ENCODE measurements at places on chromosomes 3 and 15. TPM values are rescaled to one million over a fixed set of nuclear protein-coding genes. Genes with fewer than 3 reads are reported as not detected.
A peak's percentile ranks its signal among the peaks of the same experiment; 100 is the strongest.

GRCh38 chr3:138908846-138909245 is 38.1 kb downstream of the FOXL2 start:
- no peak overlapping the region for H3K4me3 ChIP-seq
- no peaks in the 10 kb centered on the region for H3K27me3 ChIP-seq
- no peak overlapping the region for H3K27ac ChIP-seq
- no peak for DNase-seq
- H3K36me3 ChIP-seq = no peaks in the 10 kb centered on the region

DNA sequence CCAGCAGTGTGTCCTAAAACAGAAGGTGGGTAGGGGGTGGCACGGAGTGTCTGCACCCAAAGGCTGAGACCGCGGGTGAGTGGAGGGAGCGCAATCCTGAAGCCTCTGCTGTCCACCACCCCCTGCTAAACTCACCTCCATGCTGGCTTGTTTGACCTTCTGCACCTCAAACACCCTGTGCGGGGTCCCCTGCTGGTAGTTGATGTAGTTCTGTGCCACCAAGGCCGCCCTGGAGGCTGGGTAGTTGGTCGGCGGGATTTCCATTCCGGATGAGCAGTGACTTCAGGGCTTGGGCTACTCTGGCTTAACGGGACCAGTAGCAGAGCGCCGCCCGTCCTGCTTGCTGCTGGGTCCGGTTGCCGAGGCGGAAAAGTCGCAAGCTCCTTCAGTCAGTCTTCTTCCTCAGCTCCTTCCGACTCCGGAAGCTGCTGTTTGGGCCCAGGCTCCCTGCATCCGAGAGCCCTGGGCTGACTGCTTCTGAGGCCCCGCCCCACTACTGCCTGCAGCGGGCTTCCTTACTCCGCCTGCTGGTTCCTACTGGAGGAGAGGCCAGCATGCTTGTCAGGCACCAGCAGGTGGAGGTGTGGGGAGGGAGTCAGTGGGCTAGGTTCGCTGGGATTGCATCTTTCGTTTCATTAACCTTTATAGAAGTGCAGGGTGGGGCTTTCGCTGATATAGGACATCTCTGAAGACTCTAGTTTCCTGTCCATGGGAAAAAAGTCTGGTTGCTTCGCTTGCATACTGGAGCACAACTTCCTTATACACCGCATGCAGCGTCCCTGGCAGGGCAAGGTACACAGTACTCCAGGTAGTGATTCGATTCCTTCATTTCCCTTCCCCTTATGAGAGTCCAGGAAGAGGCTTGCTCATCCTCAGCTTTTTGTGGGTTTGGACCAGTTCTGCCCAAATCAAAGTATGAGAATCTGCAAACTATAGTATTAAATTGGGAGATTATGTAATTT is at the start of gene LXN:
Gene LXN (minus strand): TSS at position 434 of the 962 bp plus-strand sequence. CDS start 170 bp downstream, at position 264.
- peak within 1 kb of the TSS; percentile 81 for H3K27ac ChIP-seq
- peak within 1 kb of the TSS; percentile 53 for H3K4me3 ChIP-seq
- peak; percentile 92 for DNase-seq
- H3K27me3 ChIP-seq = no peaks in the 10 kb centered on the region
- no peaks in the 10 kb centered on the region for H3K36me3 ChIP-seq
- no peaks in the 10 kb centered on the region for H3K4me1 ChIP-seq

SLC22A14 gene
- polyA plus RNA-seq = 0.15 TPM

GRCh38 chr3:14152233-14152962 is 26.0 kb downstream of the XPC start:
- no peak overlapping the region for H3K4me3 ChIP-seq
- peaks cover 21% of the 10 kb centered on the region for H3K36me3 ChIP-seq
- H3K27ac ChIP-seq = no peak overlapping the region
- H3K4me1 ChIP-seq = no peaks in the 10 kb centered on the region
- no peaks in the 10 kb centered on the region for H3K27me3 ChIP-seq

GRCh38 chr15:29692527-29692926 is 129.7 kb downstream of the TJP1 start:
- no peak overlapping the region for H3K4me3 ChIP-seq
- H3K36me3 ChIP-seq = no peaks in the 10 kb centered on the region
- DNase-seq = no peak
- no peaks in the 10 kb centered on the region for H3K27me3 ChIP-seq
- no peak overlapping the region for H3K27ac ChIP-seq

C3orf85 gene
- not detected for polyA plus RNA-seq

DNA sequence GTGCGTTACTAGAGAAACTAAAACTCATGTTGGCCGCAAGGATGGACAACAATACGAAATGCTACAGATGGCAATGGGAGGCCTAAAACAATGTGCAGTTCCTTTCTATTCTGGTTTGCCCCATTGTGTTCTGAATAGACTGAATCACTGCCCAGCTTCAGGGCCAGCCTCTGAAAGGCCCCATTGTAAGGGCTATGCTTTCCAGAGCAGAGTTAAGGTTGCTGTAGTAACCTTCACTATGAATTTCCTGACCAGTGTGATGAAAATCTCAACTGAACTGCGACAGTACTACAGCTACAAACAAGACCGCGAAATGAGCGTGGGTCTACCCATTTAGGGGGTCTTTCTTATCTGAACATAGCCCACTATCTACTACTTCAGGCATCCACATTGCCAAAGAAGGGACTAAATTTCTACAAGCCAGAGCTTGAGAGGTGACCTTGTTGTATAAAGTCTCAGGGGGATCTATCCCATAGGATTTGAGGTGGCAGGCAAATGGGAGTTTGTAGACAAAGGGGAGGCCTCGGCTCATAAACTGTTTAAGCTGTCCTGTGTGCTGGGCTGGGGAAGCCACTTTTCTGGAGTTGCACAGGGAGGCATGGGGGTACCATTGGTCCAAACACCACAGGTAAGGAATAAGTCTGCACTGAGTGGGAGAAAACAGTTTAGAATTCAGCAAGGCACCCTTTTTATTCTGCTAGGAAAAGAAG is 80.1 kb downstream of the MYO1E start:
- H3K27ac ChIP-seq = no peak overlapping the region
- no peaks in the 10 kb centered on the region for H3K4me1 ChIP-seq
- no peak for DNase-seq

DNA sequence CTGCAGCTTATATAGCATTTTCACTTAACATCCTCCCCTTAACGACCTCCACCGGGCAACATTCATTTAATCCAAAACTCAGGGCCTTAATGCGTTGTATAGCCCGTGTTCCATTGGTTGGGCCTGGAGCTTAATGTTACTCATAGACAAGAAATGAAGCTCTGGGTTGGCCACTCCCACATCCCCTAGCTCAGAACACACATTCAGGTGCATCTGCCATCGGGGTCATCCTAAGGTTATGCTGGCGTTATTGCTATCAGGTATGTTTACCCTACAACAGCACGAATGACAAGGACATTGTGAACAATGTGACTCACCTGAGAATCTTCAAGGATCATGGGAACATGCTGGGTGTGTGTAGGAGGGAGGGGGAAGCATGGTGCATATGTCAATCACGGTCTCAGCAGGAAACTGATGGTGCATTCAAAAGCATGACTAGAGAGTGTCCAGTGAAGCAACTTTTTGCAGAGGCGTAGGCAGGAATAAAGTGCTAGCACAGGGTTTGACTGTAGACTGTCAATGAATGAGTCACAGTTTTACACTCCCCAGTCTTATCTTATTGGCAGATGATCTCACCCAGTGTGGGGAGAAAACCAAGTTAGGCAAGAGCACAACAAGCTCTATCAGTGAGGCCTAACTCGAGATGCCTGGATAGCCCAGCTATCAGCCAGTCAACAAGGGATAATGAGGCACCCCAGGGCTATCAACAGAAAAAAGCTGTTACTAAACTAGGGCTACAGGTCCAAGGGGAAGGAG is 402.1 kb upstream of the MCTP2 start:
- no peaks in the 10 kb centered on the region for H3K27me3 ChIP-seq
- H3K27ac ChIP-seq = no peak overlapping the region
- no peaks in the 10 kb centered on the region for H3K4me1 ChIP-seq
- DNase-seq = no peak
- H3K36me3 ChIP-seq = no peaks in the 10 kb centered on the region
- no peak overlapping the region for H3K4me3 ChIP-seq

GRCh38 chr3:65288776-65289175 is 601.0 kb upstream of the ADAMTS9 start:
- no peaks in the 10 kb centered on the region for H3K27me3 ChIP-seq
- H3K36me3 ChIP-seq = no peaks in the 10 kb centered on the region
- H3K4me1 ChIP-seq = peaks cover 7% of the 10 kb centered on the region
- no peak overlapping the region for H3K4me3 ChIP-seq
- no peak for DNase-seq

DNA sequence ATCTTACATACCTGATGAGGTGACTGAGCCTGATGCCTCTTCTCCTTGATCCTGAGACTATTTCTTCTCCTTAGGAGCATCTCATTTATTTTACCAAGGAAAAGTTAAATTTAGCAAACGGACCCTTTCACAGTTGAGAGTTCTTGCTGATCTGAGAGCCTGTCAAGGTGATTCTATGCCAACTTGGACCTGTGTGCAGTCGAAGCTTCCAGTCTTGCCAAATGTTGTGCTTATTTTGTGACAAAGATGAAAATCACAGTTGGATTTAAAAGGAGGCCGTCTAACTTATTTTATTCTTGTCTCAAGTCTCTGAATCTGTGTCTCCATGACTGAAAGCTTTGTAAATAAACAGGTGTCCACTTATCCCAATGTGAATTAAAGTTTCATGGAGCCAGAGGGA is 296.3 kb upstream of the EPHA3 start:
- H3K4me1 ChIP-seq = peaks cover 8% of the 10 kb centered on the region
- DNase-seq = no peak
- no peak overlapping the region for H3K4me3 ChIP-seq

CYP8B1 gene
- polyA plus RNA-seq = not detected

DNA sequence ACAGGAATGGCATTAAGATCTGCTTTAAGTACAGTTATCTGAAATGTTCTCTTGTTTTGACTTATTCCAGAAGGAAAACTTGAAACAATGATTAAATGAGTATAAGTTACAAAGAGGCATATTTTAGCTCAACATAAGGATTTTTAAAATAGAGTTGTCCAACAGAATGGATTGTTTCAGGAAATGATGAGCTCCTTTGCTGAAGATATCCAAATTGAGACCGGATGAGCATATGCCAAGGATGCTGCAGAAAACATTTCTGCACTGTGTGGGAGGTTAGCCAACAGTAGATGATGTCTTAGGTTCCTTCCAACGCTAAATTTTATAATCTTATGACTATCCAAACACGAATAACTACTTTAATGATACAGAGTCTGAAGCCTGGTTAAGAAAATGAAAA is 226.5 kb upstream of the NANOGP8 start:
- peaks cover 14% of the 10 kb centered on the region for H3K4me1 ChIP-seq
- H3K27me3 ChIP-seq = no peaks in the 10 kb centered on the region
- no peak overlapping the region for H3K27ac ChIP-seq
- H3K4me3 ChIP-seq = no peak overlapping the region
- no peaks in the 10 kb centered on the region for H3K36me3 ChIP-seq

SLC12A1 gene
- polyA plus RNA-seq = not detected

LARP6 gene
- 9.9 TPM for polyA plus RNA-seq

DNA sequence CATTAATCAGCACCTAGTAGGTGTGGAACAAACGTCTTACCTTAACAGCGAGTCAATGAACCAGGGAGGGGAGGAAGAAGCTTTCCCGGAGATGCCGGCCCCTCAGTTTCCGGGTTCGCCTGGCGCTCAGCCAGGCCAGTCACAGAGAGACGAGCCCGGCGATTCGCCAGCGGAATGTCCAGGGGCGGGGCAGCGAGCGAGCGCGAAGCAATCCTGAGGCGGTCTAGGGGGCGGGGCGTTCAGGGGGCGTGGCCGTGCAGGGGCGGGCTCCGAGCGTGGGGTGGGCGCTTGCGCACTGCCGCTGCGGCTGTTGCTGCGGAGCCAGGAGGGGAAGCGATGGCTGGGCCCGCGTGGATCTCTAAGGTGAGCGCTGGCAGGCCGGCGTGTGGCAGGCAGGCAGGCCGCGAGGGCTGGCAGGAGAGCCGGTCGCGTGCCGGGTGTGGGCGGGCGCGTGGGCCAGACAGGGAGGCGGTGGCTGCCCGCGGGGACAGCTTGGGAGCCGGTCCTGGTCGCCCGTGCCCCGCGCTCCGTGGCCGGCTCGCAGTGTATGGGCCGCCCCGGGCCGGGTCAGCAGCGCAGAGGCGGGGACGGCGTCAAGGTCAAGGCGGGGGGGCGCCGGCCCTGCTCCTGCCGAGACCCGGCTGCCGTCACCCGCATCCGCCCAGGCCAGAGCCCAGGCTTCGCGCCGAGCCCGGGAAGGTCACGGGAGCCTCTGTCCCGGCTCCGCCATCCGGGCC is at the start of gene IDH3A:
Gene IDH3A (plus strand): TSS at position 295 of the 737 bp plus-strand sequence. CDS start 42 bp downstream, at position 337.
- peaks cover 10% of the 10 kb centered on the region for H3K4me1 ChIP-seq
- DNase-seq = peak; percentile 99
- H3K36me3 ChIP-seq = no peaks in the 10 kb centered on the region
- H3K4me3 ChIP-seq = peak within 1 kb of the TSS; percentile 70
- H3K27me3 ChIP-seq = no peaks in the 10 kb centered on the region

GRCh38 chr15:40545457-40545856 is 19.4 kb downstream of the CCDC32 start:
- H3K27me3 ChIP-seq = no peaks in the 10 kb centered on the region
- DNase-seq = no peak
- no peaks in the 10 kb centered on the region for H3K4me1 ChIP-seq

IL12A gene
- polyA plus RNA-seq = 1.4 TPM

DNA sequence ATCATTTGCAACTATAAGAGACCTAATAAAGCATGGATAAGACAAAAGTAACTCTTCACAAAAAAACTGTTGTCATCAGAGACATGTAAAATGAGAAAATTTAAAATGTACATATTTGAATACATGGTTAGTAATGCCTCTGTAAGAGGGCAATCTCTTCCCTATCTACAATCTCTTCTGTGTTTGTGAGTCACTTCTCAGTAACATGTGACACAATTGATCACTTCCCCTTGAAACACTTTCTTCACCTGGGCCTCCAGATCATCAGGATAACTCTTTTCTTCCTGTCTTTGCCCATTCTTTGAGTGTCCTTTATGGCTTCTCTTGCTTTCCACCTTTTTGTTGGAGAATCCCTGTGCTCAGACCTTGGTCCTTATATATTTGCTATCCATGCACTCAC is 50.4 kb downstream of the TFDP2 start:
- H3K27me3 ChIP-seq = no peaks in the 10 kb centered on the region
- H3K36me3 ChIP-seq = no peaks in the 10 kb centered on the region
- no peak overlapping the region for H3K27ac ChIP-seq
- H3K4me1 ChIP-seq = no peaks in the 10 kb centered on the region
- H3K4me3 ChIP-seq = no peak overlapping the region

CPN2 gene
- not detected for polyA plus RNA-seq

GRCh38 chr3:8851703-8852102 is 82.3 kb upstream of the OXTR start:
- H3K4me1 ChIP-seq = no peaks in the 10 kb centered on the region
- H3K27me3 ChIP-seq = no peaks in the 10 kb centered on the region
- no peaks in the 10 kb centered on the region for H3K36me3 ChIP-seq
- H3K27ac ChIP-seq = no peak overlapping the region
- DNase-seq = no peak

UQCC5 gene
- polyA plus RNA-seq = 25.7 TPM

GRCh38 chr15:99439524-99439835 is 126.3 kb upstream of the MEF2A start:
- H3K4me1 ChIP-seq = peaks cover 7% of the 10 kb centered on the region
- no peak overlapping the region for H3K27ac ChIP-seq
- H3K4me3 ChIP-seq = no peak overlapping the region
- H3K27me3 ChIP-seq = no peaks in the 10 kb centered on the region

DNA sequence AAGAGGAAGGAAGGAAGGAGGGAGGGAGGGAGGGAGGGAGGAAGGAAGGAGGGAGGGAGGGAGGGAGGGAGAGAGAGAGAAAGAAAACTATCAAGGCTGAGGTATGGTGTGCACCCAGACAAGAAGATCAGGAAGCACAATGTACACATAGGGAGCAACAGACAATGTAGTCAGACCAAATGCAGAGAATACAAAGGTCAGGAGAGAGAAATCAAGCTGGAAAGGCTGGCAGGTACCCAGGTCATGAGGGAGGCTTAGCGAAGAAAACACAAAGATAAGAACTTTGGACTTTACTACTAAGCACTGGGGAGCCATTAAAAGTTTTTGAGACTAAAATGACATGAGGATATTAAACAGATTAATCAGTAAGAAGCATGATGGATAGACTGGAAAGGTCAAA is 176.0 kb upstream of the TMCO5A start:
- no peaks in the 10 kb centered on the region for H3K36me3 ChIP-seq
- no peaks in the 10 kb centered on the region for H3K4me1 ChIP-seq
- DNase-seq = no peak
- H3K27me3 ChIP-seq = no peaks in the 10 kb centered on the region
- no peak overlapping the region for H3K4me3 ChIP-seq

Measured in pancreas (tissue), 10 donors.